Cortex of kidney (tissue), 1 donor: ENCODE measurements at places on chromosomes 12 and 14.

DNA sequence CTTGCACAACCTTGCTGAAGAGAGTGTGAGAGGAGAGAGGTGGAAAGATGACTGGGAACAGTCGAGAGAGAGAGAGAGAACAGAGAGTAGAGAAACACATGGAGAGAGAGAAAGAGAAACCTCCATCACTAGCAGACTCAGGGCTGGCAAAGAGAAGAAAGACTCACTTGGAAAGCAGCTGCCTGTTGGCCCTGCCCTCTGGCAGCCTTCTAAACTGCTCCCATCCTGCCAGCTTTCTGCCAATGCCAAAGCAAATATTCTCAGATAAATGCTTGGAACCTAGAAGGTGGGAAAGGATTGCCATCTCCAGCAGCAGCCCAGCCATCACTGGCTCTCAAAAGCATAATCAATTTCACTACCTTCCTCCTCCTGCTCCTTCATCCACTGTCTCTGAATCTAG lies 107.9 kb upstream of the WSCD2 start:
- DNase-seq = no peak

- no peak for DNase-seq
Observed at GRCh38 chr12:24266982-24267381, 317.5 kb upstream of the SOX5 start.

GRCh38 chr14:21015312-21015711 lies 9.5 kb downstream of the NDRG2 start:
- DNase-seq = no peak

DNA sequence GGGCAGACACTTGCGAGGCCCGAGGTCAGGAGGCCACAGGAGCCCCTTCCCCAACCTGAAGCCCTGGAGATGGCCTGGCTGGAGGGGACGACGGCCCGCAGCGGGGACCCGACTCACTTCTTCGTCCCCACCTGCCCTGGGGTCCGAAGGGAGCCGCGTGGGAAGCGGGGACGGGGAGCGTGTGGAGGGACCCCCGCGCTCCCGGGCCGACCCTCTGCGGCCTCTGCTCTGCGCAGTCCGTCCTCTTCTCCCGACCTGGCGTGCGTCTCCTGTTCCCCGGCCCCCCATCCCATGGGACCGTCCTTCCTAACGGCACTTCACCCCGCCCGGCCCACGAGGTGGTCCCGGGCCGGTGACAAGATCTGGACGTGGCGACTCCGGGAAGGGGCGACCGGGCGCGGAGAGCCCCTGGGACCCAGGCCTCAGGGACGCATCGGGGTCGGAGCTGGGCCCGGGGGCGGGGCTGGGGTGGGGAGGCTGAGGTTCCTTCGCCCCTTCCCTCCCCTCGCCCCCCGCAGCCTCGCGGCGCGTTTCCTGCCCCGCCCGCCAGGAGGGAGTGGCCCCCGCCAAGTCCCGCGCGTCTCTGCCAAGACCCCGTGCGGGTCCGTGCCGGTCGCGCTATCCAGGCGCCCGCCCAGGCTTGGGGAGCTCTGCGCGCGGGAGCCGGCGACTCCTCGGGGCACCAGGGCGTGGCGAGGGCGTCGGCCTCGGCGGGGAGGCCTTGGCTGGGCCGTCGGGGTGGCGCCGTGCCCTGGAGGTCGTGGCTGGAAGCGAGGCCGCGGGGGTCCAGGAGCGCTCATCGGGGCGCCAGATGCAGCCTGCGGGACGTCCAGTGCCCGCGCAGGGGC lies 97.1 kb downstream of the TNFAIP2 start:
- DNase-seq = no peak

GRCh38 chr12:77032406-77032805 lies 33.0 kb downstream of the E2F7 start:
- no peak for DNase-seq

DNA sequence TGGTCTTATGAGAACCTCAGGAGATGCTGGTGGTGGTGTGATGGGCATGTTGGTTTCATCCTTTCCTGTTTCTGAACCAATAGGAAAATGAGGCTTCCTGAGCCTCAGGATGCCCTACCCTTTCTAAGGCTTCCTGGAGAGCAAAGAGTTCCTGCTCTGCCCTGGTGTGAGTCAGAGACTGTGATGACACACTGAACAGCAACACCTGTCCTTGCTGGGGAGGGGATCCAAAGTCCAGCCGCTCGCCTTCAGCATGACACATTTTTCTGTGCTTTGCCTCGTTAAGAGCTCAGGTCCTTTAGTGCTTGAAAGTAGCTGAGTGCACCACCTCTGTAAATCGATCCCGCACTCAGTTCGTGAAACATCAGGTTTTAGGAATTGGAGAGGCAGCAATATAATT lies 116.0 kb downstream of the CACNA1C start:
- DNase-seq = no peak

DNA sequence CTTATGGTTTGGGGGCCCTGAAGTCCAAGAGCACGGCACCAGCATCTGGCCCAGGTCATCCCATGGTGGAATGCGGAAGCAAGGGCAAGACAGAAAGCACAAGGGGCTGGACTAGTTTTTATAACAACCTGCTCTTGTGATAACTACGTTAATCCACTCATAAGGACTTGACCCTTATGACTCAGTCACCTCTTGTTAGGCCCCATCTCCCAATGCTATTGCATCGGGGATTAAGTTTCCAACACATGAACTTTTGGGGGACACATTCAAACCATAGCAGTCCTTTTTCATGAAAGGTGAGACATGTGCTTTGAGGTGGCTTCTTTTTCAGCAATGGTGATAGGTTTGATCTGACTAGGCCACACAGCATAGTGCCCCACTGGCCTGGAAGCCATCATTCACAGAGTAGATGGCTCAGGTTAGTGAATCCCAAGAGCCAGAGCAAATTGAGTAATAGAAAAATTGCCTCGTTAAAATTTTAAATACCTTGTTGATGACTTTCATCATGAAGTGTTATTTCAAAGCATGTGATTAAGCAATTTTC lies 12.1 kb downstream of the FRMD6 start:
- no peak for DNase-seq

- DNase-seq = no peak
Observed at GRCh38 chr14:81247271-81247766, 26.6 kb upstream of the GTF2A1 start.

DNA sequence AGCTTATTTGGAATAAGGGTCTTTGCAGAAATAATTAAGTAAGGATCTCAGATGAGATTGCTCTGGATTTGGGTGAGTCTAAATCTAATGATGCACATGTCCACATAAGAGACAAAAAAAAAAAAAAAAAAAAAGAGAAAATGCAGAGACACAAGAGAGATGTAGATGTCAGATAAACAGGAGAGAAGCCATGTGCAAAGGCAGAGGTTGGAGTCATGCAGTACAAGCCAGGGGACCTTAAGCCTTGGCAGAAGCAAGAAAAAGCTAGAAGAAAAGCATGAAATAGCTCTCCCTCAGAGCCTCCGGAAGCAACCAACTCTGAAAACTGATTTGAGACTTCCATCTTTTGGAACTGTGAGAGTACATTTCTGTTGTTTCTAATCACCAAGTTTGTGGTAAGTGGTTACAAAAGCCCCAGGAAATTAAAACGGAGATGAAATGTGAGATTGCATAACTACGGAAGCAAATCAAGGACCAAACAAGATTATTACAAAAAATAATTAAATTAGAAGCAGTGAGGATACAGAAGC lies 1304.0 kb upstream of the SEL1L start:
- no peak for DNase-seq

DNA sequence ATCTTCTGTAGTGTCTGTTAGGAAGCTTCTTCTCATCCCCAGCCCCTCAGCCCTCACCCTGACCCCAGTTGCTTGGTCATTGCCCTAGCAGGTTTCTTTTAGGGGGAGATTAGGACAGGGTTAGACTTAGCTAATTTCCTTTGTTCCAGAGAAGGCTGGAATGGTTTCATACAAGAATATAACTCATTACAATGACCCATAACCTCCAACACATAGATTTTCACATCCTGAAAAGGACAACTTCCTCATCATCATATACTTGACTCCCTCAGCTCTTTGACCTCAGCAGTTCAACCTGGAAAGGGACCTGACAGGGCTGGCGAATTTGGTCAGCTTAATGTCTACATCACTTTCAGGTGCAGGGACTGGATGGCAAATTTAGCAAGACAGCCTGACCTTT lies 8.0 kb upstream of the BHLHE41 start:
- DNase-seq = no peak

DNA sequence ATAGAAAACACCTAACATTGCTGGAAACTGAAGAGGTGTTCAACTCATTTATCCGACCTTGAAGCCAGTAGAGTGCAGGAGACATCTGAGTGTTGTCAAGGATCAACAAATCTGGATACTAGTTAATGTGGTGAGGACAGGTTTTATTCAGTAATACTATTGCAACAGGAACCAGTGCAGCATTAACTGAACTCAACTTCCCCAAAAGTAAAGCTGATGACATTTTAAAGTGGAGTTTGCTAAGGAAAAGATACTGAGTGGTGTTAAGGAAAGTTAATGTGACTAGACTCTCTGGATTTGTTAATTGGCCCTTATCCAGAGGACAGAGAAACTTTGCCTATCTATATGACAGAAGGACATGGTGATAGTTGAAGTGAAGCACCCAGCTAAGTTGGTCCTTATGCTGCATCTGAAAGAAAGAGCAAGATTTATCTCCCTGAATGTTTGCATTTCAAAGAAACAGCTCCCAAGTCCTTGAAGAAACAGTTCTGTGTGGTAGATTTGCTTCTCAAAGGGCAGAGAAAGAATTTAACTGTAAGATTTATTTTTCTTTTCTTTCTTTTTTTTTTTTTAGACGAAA lies 1.2 kb upstream of the CLEC7A start:
- no peak for DNase-seq
